T-helper 9 cell (primary cell): ENCODE measurements at places on chromosomes 13 and 19.
A peak's percentile ranks its signal among the peaks of the same experiment; 100 is the strongest.

GRCh38 chr19:35433448-35433847, 14.6 kb upstream of the FFAR2 start:
- no peak for DNase-seq

DNA sequence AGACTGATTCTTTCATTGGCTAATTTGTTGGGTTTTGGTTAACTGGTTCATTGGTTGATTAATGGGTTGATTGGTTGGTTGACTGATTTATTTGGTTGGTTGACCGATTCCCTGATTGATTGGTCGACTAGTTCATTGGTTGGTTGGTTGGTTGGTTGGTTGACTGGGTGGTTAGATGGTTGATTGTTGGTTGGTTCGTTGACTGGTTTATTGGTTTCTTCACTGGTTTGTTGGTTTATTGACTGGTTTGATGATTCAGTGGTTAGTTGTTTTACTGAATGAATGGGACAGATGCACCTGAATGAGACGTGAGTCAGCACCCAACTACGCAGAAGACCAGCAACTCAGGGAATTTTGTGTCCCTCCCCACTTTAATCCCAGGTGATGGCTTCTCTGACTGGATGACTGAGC, 2.7 kb upstream of the NUP62 start:
- no peak for DNase-seq

DNA sequence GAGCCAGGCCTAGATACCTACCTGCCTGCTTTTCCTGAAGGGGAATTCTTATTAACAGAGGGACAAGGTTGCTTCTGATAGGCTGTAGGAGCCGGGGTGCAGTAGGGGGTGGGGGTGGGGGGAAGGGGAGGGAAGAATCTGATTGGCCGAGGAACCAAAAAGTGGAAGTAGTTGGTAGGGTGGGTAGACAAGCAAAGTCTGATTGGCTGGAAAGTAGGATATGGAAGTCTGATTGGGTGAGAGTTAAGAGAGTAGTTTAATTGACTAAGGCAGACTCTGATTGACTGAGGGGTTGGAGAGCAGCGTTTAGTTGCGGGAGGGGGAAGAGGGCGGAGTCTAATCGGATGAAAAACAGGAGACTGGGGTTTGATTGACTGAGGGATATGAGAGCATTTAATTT, 9.4 kb upstream of the CYP4F22 start:
- no peak for DNase-seq

GRCh38 chr13:31945202-31945961, 86.2 kb upstream of the FRY start:
- DNase-seq: no peak

- DNase-seq: no peak
Measured at GRCh38 chr19:5707576-5708575, 12.1 kb downstream of the LONP1 start.

DNA sequence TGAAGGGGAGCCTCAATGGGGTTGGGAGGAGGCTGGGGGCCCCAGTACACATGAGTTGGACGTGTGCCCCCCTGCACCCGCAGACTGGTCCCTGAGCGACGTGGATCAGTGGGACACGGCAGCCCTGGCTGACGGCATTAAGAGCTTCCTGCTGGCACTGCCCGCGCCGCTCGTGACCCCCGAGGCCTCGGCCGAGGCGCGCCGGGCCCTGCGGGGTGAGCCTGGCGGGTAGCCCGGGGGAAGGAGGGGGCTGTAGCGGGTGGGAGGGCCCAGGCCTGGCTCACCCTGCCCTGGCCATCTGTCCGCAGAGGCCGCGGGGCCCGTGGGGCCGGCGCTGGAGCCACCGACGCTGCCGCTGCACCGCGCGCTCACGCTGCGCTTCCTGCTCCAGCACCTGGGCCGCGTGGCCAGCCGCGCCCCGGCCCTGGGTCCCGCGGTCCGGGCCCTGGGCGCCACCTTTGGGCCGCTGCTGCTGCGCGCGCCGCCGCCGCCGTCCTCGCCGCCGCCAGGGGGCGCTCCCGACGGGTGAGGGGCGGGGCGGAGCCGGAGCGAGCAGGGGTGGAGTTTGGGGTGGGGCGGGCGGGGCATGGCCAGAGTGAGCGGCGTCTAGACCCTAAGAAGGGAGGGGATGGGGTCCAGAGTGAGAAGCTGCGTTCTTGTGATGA, 8.1 kb downstream of the PIK3R2 start:
- DNase-seq: peak; percentile 81

- no peak for DNase-seq
Measured at GRCh38 chr19:29817316-29817715, 5.5 kb downstream of the CCNE1 start.

- no peak for DNase-seq
Measured at GRCh38 chr19:15479391-15480345, at the start of gene PGLYRP2. Gene PGLYRP2 (minus strand): TSS chr19:15479501. CDS start chr19:15479371, 130 bp downstream.

GRCh38 chr19:51891193-51891747, 3.5 kb upstream of the ZNF577 start:
- DNase-seq: no peak

DNA sequence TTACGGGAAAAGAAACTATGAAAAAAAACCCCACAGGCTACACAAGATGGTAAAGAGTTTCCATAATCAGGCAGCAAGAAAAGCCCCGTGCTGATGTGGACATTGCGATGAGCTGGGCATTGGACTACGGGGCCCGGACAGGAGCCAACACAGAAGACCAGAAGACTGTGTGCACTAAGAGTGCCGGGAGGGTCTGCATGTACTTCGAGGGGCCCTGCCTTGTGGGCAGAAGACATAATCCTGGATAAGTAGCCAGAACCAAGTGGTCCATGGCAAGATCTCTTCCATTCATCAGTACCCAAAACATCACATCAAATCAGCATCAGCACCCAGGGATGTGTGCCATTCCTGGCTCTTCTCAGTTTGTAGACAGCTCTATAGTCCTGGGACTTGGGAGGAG, 317.8 kb downstream of the FGF9 start:
- DNase-seq: no peak

DNA sequence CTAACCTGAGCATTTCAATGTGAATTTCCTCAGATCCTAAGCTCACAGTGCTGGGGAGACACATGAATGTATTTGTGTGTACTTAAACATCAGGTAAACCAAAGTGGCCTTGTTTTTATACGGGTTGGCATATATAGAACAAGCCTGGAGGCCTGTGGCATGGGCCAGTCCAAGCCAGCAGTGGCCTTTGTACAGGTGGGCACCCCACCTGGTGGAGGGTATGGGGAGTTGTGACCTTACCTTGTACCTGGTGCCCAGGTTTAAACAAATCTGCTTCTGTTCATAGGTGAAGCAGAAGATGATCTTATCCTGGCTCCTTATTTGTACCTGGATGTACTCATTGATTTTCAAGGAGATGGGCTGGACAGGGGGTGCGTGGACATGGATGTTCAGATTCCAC, 71.0 kb downstream of the ERICH6B start:
- DNase-seq: no peak

DNA sequence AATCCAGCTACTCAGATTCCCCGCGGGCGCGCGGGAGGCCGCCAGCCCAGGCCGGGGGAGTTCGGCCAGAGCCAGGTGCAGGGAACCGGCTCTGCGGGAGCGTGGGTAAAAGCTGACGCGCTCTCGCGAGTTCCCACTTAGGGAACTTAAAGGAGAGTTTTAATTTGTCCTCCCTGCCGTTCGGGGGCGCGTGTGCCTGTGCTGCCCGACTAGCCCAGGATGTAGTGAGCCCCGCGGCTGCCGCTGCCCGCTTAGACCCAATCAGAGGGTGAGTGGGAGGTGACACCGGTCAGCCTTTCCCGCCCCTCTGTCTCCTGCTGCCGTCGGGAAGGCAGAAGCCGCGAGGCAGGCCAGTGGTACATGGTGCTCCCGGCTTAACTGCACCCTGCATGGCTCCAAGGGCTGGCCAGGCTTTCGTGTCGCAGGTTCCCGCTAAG, 36.0 kb upstream of the NEK3 start:
- peak; percentile 17 for DNase-seq

DNA sequence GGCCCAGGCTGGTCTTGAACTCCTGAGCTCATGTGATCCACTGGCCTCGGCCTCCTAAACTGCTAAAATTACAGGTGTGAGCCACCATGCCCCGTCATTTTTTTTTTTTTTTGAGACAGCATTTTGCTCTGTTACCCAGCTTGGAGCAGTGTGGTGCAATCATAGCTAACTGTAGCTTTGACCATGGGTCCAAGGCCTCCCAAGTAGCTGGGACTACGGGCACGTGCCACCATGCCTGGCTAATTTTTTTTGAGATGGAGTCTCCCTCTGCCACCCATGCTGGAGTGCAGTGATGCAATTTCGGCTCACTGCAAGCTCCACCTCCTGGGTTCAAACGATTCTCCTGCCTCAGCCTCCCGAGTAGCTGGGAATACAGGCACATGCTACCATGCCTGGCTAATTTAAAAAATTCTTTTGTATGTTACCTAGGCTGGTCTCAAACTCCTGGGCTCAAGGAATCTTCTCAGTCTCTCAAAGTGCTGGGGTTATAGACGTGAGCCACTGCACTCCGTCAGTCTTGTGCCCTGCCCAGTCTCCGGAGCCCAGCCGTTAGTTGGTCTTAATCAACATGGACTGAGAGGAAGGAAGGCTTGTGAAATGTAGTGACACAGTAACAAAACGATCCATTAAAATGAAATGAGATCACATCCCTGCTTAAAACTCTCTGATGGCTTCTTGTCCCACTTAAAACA, 1.4 kb upstream of the LRG1 start:
- no peak for DNase-seq

- no peak for DNase-seq
Measured at GRCh38 chr13:102293723-102294122, 108.1 kb downstream of the FGF14 start.

- DNase-seq: no peak
Measured at GRCh38 chr13:37450276-37450675, 148.3 kb downstream of the POSTN start.

- no peak for DNase-seq
Measured at GRCh38 chr13:101931186-101931585, 470.7 kb downstream of the FGF14 start.

GRCh38 chr13:90105849-90106496, 1241.5 kb upstream of the MIR17HG start:
- no peak for DNase-seq

- DNase-seq: no peak
Measured at GRCh38 chr19:7251494-7251893, 42.7 kb downstream of the INSR start.

GRCh38 chr19:18967358-18968146, 26.5 kb upstream of the HOMER3 start:
- no peak for DNase-seq

- no peak for DNase-seq
Measured at GRCh38 chr19:53826876-53827275, 2.8 kb upstream of the NLRP12 start.

GRCh38 chr13:114200399-114200911, 21.4 kb downstream of the CFAP97D2 start:
- no peak for DNase-seq

GRCh38 chr13:45521297-45521696, 56.6 kb downstream of the COG3 start:
- DNase-seq: no peak

DNA sequence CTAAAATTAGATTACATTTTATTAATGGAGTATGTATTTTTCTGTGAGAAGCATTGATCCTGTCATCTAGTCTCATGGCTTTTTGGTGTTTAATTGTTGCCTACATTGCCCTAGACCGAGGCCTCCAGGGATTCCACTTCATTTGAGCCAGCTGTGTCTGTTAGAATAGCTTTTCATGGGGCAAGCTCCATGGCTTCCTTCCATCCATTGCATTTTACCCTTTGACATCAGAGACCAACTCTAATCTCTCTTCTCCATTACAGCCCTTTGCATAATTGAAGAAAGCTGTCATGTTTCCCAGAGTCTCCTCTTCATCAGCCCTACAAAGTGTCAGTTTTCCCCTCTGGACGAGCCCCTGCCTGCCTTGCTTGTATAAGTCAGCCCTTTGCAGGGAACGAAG, 70.6 kb downstream of the MTUS2 start:
- DNase-seq: no peak
